ENCODE measurements at places on chromosomes 4 and X.

DNA sequence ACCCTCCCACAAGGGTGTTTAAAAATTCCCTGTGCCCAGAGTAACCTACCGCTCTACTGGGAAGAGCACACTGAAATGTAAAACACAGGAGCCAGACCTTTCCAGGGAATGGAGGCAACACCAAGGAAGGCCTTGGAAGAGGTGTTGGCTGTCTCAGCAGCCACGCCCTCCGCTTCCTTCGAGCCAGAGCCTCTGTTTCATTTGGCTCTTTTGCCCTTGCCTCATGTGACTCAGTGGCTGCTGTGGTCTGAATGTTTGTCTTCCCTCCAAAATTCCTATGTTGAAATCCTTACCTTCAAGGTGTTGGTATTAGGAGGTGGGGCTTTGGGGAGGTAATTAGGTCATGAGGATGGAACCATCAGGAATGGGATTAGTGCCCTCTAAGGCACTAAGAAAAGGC lies 11.3 kb downstream of the SCD5 start:
- DNase-seq = no peak

GRCh38 chr4:153039542-153040185 lies 103.5 kb downstream of the FHDC1 start:
- no peak for DNase-seq

DNA sequence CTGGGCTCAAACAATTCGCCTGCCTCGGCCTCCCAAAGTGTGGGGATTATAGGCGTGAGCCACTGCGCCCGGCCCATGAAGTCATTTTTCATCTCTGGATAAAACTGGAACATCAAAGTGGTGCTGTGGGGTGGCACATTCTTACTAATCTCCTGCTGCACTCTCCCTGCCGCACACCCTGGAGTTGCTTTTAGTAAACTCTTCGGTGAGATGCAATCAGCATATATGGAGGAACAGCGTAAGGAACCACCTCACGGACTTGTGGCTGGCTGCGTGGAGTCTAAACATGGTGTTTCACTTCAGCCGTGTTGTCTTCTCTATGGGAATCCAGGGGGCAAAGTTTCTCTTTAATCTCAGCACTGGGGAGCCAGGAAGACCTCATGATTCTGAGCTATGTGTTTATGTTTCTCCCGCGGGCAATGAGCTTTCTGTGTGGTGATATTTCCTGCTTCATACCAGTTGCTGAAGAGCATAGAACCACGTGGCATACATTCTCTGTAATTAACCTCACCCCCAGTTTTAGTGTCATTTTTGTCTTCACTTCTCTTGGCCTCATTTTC lies 2.1 kb upstream of the RHOH start:
- DNase-seq = no peak

DNA sequence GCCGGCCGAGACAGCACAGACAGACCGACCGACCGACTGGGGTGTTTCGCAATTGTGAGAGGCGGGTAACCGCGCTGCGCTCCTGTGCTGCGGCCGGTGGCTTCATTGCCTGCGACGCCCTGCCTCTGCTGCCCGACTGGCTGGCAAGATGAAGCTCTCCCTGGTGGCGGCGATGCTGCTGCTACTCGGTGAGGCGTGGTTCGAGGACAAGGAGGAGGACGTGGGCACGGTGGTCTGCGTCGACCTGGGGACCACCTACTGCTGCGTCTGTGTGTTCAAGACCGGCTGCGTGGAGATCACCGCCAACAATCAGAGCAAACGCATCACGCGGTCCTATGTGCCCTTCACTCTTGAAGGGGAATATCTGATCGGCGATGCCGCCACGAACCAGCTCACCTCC lies 565.7 kb upstream of the SMIM31 start:
- DNase-seq = no peak

DNA sequence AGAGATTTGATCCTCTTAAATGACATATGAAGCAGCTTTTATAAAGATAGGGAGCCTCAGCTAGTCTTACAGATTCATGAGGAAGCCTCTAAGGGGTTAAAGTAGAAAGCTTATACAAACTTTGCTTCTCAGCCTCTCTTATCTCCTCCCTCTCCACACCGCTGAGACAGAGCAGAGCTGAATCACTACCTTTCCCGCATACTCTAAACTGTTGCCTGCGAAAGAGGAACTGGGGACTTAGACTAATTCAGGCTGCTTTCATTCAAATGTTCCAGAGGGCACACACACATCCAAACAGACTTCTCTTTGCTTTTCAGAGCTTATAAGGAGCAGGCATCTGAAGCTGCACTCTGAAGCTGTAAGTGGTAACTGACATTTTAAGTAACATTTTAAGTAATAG lies at the start of gene SERTM2:
Gene SERTM2, plus strand, starts transcription at position 169 of the 400 bp plus-strand sequence. CDS start 7,213 bp downstream, outside the sequence.
- no peak for DNase-seq
